ENCODE measurements at places on chromosomes 12 and 14.
A peak's percentile ranks its signal among the peaks of the same experiment; 100 is the strongest.

- DNase-seq, result no peak
Observed at GRCh38 chr12:69123311-69123710, 116.1 kb upstream of the CPSF6 start.

GRCh38 chr12:91397866-91398532, 215.4 kb upstream of the DCN start:
- no peak for DNase-seq

GRCh38 chr12:63906876-63907275, 62.4 kb downstream of the SRGAP1 start:
- no peak for DNase-seq

DNA sequence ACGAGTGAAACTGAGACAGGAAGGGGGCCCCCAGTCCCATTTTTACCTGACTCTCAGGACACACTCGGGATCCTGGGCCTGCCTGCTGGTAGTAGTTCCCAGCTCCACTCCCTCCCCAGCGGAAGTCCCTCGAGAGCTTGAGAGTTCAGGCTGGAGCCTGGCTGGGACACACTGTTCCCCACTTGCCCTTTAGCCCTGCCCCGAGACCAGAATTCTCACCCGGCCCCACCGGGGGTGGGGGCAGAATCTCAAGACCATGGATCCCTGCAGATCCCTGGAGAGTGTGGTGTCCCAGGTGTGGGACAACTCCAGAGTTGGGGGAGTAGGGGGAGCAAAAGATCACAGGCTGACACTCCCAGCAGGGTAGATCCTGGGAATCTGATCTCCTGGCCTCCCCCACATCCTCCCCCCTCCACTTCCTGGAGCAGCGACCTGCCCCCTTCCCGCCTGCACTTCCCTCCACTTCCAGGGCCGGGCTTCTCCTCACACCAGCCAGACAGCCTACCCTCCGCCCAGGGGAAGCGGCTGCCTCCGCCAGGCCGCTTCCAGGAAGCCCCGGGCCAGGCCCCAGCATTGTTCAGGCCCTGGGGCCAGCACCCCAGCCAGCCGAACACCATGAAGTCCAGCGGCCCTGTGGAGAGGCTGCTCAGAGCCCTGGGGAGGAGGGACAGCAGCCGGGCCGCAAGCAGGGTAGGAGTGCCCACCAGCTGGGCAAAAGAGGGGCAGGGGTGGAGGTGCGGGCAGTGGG, at the start of gene TNS2:
Gene TNS2, plus strand, starts transcription at position 495 of the 748 bp plus-strand sequence. Its CDS starts 121 bp downstream, at position 616.
- DNase-seq, result no peak

DNA sequence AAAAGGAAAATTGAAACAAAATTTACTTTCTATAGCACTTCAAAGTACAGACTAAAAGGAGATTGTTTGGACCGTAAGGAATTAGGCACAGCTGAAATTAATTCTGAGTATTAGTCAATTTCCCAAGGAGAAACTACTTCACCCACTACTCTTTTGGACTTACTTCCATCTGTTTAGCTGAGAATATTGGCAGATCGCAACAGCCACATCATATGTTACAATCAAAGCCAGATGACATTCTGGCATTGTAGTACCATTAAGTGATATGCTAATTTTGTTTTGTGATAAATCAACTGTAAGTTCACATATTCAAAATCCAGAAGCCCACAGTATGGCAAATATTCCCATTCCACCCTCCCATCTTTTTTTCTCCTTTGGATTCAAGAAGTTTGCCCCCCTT, 47.1 kb upstream of the ANKS1B start:
- no peak for DNase-seq

DNA sequence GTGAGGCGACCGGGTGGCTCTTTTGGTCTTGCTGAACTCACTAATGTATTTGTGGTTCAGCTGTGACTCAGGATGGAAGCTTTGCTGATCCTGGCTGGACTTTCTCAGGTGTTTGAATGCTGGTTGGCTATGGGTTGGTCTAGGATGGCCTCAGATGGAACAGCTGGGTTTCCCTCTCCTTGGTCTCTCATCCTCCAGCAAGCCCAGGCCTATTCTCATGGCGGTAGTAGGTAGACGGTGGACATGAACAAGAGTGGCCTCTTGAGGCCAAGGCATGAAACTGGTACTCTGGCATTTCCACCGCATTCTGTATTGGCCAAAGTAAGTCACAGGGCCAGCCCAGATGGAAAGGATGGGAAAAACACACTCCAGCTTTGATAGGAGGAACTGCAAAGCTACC, 11.8 kb upstream of the POLR3B start:
- DNase-seq, result peak; percentile 11

DNA sequence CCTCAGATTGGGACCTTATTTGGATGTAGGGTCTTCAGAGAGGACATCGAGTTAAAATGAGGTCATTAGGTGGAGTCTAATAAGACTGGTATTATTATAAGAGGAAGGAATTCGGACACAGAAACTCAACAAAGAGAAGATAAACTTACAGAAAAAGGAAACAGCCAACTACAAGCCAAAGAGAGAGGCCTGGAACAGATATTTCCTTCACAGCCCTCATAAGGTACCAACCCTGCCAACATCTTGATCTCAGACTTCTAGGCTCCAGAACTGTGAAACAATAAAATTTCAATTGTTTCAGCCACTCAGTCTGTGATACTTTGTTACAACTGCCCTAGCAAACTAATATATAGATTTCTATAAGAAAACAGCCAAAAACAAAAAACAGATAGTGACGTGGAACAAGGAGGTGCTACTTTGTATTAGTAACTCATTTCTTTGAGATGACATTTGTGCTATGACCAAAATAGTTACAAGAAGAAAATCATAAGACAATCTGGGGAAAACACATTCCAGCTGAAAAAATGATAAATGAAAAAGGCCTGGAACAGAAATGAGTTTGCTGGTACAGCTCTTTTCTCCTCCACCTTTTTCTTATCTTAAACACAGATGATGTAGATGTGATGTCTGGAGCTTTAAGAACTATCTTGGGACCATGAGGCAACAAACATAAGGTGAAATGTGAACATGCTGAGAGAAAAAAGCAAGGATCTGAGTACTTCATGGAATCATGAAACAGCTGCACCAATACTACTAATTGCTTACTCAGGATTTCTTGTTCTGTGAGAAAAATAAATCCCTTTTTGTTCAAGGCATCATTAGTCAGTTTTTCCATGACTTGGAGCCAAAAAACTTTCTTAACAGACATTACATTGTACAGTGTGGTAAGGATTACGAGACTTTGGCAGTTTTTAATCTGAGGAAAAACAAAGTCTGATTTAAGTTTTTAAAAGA, 243.2 kb downstream of the ANO6 start:
- no peak for DNase-seq

- peak; percentile 37 for DNase-seq
Observed at GRCh38 chr12:123120452-123121166, 30.3 kb downstream of the PITPNM2 start.

DNA sequence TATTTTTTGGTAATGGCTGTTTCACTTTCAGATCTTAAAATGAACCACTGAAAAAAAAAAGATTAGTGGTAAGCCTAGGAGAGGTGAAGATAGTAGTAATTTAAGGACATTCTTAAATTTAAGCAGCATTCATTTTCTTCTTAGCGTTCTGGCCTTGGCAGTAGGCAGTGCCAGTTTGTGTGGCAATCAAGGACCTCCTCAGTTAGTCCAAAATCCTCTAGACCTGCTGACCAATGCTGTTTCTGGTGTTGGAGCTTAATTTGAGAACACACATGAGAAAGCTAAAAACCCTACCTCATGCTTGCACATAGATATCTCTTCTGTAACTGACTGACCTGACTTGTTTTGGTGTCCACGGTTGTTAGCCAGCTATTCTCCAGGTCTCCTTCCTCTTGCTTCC, 219.8 kb upstream of the RGS6 start:
- DNase-seq, result no peak

GRCh38 chr14:101814934-101815333, 53.4 kb downstream of the PPP2R5C start:
- no peak for DNase-seq

- no peak for DNase-seq
Observed at GRCh38 chr12:28498850-28499249, 308.6 kb downstream of the CCDC91 start.

DNA sequence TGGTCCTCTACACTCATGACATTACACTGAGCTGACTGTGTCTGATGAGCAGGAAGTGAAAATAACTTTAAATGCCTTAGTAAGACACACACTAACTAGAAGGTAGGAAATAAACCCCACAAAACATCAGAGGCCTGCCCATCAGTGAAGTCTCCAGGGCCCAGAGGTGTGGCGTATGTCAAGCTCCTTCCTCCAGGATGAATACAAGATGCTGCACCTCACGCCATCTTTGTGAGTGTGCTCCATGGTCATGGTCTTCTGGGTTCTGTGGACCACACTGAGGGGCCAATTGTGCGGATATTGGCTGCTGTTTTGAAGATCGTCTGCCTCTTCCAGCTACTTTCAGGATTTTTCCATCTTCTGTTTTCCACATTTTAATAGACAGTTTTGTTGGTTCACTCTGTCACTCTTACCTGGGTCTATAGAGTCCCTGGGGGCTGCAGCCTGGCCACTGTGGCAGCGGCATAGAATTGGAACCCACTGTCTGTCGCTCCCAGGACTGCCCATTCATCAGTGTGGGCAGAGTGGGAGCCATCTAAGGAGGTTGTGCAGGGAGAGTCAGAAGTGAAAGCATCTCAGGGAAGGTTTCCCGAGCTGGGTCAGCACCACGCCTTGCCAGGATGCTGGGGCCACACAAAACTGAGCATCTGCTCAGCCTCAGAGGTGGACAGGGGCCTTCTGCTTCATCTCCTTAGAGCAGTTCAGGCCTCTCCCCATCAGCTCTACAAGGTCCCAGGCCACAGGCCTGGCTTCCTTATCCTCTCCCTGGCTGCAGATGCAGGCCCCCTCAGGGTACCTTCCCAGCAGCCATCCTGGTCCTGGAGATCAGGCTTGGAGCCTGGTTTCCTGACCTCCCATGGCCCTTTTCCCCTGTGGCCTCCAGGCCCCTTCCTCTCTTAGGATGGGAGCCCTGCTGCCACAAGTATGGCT, 57.5 kb upstream of the C14orf180 start:
- DNase-seq, result no peak

GRCh38 chr12:18580291-18580690, 157.5 kb downstream of the PLCZ1 start:
- DNase-seq, result no peak

GRCh38 chr12:9002335-9002734, 13.0 kb downstream of the KLRG1 start:
- DNase-seq, result no peak

DNA sequence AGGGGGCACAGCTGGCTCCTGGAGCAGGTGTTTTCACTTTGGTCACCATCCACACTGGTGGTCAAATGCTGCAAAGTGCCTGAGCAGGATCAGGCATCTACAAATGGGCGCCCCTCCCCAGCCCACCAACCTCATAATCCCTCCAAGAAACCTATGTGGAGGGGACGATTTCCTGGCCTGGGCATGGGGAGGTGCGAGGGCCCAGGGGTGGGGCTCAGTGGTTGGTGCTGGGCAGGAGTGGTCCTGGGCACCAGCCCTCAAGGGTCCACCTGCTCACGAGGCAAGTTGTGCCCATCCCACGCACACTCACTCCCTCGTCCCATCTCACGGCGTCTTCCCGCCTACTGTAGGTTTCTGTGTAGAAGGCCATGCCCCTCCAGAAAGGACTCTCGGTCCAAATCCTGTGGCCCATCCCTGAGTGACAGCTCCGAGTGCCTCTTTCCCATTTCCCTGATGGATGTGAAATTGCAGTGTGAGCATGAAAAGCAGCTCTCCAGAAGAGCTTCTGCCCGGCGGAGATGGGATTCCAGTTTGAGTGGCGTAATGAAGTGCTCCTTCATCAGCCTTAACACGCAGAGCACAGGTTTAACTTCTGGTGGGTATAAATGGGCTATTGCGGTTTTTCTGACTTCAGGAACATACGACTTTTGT, 36.9 kb downstream of the SLC15A4 start:
- no peak for DNase-seq

GRCh38 chr14:30748343-30748742, 126.0 kb upstream of the COCH start:
- DNase-seq, result no peak

GRCh38 chr12:113565368-113565767, 93.7 kb upstream of the LHX5 start:
- DNase-seq, result no peak

- no peak for DNase-seq
Observed at GRCh38 chr12:16121953-16122352, 155.5 kb downstream of the SLC15A5 start.

DNA sequence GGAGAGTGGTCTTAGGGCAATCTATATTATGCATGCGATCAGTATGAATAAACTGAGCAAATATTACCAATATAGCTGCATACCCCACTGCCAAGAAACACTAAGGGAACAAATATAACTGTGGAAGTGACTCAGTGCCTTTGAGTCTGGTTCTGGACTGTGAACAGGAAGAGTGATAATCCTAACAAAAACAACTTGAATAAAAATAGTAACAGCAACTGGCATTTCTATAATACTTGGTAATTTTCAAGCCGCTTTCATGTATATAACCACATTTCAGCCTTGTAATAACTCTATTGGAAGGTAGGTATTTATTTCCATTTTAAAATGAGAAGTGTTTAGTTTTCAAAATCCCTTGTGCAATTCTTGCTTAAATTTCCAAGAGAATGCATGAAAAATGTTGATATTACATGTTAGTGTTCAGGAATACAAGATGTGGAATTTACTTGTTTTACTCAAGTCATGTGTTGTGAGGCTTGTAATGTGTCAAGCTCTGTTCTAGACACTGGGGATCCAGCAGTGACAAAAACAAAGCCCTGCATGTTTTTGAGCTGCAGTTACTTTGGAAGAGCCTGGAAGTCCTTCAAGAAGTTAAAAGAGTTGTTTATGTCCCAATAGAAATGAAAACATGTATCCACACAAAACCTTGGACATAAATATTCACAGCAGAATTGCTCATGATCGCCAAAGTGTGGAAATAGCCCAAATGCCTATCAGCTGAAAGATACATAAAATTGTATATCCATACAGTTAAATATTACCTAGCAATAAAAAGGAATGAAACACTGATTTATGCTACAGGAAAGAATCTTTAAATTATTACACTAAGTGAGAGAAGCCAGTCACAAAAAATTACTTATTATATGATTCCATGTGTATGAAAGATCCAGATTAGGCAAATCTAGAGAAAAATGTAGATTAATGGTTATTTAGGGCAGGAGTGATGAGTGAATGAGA, 338.1 kb upstream of the TMEM132C start:
- no peak for DNase-seq

DNA sequence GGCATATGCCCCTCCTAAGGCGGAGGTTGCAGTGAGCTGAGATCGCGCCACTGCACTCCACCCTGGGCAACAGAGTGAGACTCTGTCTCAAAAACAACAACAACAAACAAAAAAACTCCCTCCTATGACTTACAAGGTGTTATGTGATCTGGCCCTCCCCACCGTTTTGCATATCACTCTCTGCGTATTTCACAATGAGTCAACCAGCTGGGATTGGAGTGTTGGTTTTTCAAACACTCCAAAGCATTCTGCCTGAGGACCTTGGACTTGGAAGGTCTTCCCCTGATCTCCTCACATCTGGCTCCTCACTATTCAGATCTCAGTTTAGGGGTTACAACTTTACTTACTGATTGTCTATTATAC, 14.0 kb downstream of the MANSC1 start:
- DNase-seq, result peak; percentile 75

Data from GM12865 (cell line).